ENCODE measurements at places on chromosomes 7 and 10.

GRCh38 chr10:16752099-16752498, 65.1 kb downstream of the RSU1 start:
- no peak for DNase-seq

DNA sequence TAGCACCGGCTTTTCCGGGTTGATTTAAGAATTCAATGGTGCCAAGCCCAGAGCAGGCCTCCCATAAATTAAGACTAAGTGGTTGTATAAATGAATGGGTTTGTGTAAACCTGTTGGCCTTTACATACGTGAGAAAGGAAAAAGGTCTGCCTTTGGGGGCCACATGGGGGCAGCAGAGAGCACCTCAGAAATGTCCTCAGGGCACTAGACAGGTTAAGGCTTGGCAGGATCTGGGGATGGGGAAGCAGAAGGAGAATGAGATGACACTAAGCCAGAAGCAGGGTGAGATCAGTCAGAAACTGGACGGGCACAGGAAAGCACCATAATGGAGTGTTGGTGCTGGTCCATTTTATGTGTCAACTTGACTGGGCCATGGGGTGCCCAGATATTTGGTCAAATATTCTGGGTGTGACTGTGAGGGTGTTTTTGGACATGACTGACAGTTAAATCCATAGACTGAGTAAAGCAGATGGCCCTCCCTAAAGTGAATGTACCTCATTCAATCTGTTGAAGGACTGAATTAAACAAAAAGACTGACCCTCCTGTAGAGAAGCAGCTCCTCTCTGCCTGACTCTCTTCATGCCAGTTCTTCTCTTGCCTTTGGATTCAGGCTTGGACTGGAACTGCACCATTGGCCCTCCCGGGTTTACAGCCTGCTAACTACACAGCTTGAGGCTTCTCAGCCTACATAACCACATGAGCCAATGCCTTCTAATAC, 58.9 kb downstream of the FRMPD2 start:
- no peak for DNase-seq

- DNase-seq = no peak
Observed at GRCh38 chr7:86908948-86909347, 150.5 kb downstream of the ELAPOR2 start.

DNA sequence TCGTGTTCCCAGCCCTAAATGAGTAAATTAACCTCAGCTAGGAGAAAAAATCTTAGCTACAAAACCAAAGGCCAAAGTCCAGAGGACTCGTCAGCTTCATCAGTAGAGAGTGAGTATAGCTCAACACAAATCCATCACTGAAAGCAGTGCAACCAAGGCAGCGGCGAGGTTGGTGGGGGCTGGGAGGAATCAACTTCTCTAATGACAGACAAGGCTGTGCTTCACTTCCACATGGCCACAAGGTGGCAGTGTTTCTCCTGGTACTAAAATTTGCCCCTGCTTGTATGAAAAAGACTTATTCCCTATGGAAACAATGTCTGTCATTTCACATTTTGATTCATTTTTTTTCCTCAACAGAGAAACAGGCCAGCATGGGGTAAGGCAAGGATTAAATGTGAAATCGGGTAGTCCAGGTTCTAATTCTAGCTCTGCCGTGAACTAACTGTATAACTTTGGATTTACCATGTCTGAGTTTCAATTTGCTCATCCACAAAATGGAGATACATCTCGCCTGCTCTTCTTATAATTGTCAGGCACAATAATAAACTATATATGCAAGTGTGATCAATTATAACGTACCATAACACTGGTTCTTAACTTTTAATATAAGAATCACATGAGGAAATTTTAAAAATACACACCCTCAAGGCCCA, 39.3 kb downstream of the FAS start:
- peak; percentile 79 for DNase-seq

DNA sequence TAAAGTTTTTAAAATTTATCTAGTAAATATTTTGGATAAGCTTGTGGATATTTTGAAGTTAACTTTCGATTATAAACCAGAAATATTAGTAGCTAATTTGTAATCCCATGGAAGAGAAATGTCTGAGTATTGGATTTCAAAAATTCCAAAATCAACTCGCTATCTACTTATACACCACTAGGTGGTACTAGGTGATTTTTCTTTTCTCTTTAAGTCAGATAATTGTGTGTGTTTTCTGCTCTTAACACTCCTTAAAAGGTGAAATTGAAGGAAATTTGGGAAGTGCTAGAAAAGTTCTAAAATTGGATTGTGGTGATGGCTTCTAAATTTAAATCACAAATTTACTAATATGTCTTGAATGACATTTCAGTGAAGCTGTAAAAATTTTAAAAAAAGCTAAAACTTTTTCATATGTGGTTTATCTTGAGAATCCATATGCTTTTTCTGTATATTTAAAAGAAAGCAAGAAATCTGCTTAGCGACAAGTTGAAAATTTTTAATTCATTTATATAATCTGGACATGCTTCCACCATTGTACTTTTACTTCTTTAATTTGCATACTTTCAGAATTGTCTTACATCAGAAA, 90.2 kb downstream of the IPMK start:
- DNase-seq = no peak

DNA sequence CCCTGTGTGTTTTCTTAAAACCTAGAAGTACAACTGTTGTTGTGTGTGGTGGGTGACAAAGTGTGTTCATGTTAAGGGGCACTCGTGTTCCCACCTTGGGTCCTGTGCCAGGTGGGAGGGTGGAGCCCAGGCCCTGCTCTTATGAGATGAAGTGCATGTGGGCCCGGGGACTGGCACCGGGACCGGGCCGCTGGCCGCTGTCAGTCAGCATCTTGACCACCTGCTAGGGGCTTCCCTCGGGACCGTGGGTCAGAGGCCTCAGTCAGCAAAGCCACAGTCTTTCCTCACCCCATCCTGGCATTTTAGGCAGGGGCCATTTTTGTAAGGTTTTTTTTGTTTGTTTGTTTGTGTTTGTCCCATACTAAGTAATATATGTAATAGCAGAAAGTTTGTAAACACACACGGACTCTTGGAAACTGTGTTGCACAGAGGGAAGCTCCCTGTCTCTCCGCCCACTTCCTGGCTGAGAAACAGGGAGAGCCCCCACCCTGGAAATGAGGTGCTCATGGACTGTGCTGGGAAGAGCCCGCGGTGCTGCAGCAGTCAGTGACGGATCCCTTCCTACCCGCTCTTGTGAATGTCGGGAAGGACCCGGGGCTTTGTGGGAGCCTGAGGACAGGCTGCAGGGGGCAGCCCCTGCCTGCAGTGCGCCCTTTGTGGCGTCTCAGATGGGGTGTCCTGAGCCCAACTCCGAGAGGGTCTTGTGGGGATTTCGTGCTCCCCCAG, 13.4 kb downstream of the AGAP3 start:
- DNase-seq = no peak

DNA sequence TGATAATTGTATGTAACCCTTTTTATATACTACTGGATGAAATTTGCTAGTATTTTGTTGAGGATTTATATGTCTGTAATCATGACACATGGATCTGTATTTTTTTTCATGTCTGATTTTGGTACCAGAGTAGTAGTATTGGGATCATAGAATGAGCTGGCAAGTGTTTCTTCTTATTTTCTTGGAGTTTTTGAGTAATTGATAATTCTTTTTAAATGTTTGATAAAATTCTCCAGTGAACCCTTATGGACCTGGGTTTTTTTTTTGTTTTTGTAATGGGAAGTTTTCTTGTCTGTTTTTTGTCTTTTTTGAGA, 28.4 kb downstream of the ZNF33A start:
- no peak for DNase-seq

DNA sequence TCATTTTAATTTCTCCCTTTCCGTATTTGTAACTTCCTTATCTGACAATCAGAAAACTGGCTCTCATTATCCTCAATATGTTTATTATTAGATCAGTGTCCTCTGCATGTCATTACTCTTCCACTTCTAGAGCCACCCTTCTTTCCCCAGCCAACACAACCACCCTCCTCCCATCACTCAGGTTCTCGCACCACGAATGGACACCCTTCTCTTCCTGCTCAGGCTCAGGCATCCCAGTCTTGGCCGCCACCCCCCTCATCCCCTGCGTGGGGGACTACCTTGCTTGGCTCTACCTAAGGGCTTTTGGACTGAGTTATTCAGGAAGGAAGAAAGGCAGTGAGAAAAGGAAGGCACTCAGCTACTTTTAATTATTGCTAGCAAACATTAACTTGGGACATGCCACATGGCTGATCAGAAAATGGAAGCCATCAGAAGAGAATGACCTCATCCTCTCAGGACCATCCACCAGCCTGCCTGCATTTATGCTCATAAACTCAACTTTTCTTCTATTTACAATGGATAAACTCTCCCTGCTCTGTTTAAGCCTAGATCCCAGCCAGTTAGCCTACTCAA, 199.9 kb upstream of the PLXNA4 start:
- no peak for DNase-seq

DNA sequence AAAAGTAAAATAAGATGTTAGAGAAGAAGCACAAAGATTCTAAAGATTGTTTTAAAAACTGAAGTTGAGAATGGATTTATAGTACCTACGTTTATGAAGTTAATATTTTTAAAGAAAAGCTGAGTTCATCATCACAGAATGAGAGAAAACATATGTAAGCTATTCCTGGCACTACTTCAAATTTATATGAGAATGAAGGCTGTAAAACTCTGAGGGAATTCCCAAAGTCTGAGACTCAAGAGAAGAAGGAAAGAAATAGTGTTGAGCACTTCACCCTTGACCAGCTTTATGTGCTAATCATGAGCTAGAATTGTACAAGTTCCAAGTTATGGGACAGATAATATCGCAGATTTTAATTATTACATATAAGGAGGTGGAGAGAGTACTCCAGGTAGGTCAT, 323.7 kb upstream of the GNAI1 start:
- no peak for DNase-seq

GRCh38 chr10:110042891-110043290, 35.1 kb downstream of the ADD3 start:
- DNase-seq = no peak

GRCh38 chr7:156117542-156118247, 305.4 kb upstream of the SHH start:
- DNase-seq = no peak

DNA sequence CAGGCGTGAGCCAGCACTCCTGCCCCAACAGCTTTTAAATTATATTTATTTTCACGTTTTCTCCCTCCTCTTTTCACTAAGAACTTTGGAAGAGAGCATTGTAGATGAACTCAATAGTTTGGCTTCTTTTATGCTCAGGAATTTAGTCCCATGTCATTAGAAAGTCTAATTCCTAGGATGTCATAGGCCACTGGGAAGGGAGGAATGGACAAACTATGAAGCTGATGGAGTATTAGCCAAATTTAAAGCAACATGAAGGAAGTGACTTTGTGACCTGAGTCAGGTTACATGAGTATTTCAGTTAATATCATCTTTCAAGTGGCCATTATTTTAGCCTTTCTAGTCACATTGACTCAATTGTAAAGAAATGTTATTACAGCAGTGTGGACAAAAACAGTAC, 18.0 kb upstream of the OPN4 start:
- no peak for DNase-seq

GRCh38 chr7:158865462-158865922, 9.1 kb downstream of the DYNC2I1 start:
- DNase-seq = no peak

DNA sequence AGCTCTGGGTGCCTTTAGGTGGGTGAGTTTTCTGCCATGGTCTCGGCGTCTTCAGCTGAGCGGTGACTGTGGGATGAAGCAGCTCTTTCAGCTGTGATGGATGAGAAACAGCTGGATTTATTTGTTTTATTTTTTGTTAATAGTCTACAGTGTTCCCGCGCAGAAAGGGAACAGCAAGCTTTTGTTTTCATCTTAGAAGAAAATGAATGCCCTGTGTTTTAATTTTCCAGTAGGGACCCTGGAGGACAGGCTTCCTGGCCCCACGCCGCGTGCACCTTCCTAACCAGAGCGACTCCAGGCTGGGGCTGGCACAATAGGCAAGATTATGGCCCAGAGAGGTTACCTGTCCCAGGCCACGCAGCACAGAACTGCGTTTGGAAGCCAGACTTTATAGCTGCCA, 57.6 kb downstream of the GTF2IRD1 start:
- no peak for DNase-seq

DNA sequence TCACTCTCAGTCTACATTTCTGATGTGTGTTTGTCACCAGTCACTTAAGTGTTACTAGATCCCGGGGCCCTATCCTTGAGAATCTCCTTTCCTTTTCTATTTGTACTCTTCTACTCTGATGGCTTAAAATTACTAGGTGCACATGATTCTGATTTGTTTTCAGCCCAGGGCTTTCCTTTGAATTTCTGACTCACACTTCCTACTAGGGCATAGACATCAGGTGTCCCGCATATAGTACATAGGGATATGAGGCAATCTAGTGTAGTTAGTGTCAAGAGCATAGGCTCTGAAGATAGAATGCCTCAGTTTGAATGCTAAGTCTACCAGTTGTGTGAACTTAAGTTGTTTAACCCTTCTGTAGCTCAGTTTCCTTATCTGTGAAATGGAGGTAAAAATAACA, 49.4 kb upstream of the LRRN3 start:
- DNase-seq = no peak

- DNase-seq = no peak
Observed at GRCh38 chr7:120998996-120999565, 10.6 kb downstream of the CPED1 start.

DNA sequence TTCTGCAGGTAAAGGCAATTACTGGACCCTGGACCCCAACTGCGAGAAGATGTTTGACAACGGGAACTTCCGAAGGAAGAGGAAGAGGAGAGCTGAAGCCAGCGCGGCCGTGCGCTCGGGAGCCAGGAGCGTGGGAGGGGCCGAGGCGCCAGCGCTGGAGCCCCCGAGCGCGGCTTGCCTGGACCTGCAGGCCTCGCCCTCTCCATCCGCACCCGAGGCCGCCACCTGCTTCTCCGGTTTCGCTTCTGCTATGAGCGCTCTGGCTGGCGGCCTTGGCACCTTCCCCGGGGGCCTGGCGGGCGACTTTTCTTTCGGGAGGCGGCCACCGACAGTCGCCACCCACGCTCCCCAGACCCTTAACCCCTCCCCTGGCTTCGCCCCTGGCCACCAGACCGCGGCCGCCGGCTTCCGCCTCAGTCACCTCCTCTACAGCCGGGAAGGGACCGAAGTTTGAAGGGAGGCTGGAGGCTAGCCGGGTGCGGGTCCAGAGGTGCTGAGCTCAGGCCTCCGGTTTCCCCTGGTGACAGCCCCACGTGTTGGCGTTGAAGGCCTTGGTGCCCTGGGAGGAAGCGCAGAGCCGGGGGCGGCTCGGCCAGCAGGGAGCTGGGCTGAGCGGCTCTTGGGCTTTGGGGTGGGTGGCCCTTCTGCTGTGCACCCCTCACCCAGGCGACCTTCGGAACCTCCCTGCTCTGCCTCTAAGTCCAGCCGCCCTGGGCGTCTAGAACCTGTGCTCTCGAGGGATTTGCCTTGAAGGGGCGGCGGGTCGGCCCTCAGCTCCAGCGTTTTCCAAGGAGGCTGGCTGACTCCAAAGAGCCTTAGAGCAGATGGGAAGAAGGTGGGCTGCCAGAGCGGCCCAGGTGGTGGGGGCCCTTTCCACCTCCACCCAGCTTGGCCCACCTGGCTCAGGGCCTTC, 1.8 kb downstream of the FOXI2 start:
- no peak for DNase-seq

GRCh38 chr7:12422554-12423320, 19.1 kb upstream of the VWDE start:
- no peak for DNase-seq

DNA sequence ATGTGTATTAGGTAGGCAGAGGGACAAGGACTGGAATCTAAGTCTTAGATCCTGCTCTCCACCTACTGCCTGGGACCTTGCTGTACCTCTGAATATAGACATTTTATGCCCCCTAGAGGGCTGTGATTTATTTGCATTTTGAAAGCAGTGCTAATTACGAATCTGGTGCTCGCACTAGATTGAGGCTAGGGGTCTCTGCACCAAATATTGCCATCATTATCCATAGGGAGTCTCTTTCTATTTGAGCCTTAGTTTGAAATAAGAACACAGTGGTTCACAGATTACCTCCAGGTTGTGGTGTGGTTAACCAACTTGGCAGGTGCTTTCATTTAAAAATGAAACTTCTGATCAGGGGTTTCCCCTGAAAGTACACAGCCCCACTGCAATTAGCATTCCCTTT, 41.8 kb downstream of the CNNM1 start:
- no peak for DNase-seq

Data from amygdala (tissue), 56 donors.